ENCODE measurements at places on chromosomes 4 and X.

DNA sequence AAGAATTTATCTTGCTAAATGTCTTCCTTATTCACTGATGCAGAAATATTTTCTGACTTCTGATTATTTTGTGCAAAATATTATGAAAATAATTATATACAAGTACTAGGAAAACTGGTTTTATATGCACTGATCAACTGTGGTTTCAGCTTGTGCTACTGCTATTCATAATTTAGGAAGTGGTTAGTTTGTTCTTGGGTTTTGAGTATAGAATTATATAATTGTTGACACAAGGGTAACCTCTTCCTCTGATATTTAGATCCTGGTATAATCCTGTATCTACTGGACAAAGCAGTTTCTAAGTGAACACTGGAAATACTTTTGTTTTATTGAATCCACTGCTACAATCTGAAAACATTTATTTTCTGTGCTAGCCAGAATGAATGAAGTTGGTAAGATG is 182.8 kb downstream of the PDGFC start:
- DNase-seq: no peak

DNA sequence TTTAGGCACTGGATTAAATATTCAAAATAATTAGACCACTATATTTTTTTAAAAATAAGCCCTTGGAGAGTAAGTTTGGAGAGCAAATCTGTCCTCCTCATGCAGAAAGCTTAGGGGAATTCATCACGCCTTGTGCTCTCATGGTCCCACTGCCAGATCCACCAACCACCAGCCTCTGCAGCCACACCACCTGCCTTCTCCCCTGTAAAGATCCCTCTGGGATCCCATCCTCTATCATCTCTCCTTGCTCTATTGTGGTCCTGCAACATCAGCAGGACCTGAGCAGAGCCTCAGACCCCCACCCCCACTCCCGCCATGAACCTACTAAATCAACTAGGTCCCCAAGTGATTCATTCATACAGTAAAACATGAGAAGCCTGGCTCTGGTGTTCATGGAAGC is 482.6 kb upstream of the GALNT7 start:
- DNase-seq: no peak

GRCh38 chr4:45036677-45037076 is 310.3 kb upstream of the GNPDA2 start:
- DNase-seq: no peak

DNA sequence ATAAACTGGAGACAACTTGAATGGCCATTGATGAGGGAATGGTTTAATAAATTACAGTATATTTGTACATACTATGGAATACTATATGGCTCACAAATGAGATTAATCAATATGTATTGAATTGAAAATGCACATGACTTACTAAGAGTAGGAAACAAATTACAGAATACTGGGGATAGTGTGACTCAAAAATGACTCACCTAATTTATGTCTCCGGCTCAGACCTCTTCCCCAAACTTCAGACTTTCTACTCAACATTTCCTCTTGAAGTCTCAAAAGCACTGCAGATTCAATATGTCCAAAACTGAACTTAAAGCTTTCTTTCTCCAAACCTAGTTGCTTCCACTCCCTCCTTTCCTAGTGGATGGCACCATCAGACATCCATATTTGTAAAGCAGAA is 28.8 kb upstream of the GRIA3 start:
- DNase-seq: no peak

GRCh38 chr4:111018216-111018615 is 395.3 kb upstream of the PITX2 start:
- DNase-seq: no peak

DNA sequence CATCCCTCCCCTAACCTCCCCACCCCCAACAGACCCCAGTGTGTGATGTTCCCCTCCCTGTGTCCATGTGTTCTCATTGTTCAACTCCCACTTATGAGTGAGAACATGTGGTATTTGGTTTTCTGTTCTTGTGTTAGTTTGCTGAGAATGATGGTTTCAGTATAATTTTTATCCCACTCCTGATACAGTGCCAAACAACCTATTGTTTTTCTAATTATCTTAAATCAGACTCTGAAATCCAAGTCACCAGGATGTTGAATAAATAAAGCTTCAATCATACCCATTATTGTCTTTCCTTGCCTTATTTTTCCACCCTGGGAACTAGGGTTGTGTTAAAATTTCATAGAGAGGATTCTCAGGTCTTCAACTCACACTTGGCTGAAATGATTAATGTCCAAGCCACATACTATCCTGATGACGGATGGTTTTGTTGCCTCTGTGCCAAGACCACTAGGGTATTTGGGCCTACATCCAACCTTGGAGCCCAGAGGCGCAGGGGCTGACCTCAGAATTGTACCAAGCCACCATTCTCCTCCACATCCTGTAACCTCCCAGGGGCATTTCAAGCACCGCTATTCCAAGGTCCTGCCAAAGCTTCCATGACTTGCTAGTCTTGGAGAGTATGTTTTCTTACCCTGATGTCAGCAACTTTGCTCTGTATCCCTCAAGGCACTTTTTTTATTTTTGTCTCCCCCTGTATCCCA is 332.4 kb downstream of the ARHGAP24 start:
- DNase-seq: no peak

DNA sequence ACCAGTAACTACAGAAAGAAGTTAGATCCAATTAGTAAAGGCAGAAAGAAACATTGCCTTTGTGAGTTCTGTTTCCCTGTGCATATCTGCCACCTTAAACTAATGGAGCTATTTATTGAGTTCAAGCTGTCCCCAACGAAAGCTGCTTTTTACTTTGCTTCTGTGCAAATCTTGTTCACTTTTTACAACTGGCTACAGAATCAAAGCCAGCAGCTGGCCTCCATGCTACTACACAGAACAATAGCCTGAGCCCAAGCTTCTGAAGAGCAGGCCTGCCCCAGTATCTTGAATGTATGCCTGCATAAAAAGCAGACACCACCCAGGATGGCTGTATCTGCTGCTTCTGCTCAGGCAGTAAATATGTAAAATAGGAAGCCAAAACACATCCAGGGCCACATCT is 28.1 kb downstream of the ANK2 start:
- DNase-seq: no peak

DNA sequence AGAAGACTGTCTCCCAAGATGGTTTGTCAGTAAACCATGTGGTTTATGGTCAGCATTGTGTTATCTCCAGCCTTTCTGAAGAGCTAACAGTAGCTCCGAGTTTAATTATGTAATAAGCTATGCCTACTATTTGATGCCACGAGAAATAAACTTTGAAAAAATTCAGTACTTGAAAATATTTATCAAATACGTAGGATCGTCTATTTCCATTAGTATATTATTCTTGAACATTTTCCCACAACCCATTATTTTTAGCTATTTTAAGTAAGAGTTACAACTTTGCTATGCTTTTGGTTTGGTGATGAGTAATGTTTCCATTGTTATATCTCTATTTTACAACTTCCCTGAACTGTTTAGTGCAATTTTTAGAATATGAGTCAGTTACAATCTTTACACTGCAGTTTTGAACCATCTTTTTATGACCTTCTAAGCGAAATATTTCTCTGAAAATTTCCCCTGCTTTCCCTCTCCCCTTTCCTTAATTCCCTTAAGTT is 44.5 kb upstream of the TRIM2 start:
- DNase-seq: no peak

DNA sequence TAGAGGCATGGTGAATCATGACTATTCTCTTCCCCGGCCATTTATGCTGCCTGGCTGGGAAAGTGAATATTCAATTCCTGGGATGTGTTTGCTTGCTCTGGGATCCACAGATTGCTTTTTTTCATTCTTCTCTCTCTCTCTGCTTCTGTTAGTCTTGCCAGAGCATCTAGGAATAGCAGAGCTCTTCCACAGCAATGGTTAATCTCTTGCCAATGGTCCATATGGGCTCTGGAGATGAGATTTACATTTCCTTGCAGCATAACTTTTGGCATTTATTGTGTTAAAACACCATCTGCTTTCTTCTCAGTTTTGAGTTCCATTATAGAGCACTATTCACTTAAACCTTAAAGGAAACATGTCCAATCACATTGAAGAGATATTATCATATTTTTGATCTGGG is 59.2 kb upstream of the GUCY1A1 start:
- DNase-seq: no peak

GRCh38 chr4:145480257-145480656 is 1.4 kb upstream of the SMAD1 start:
- DNase-seq: no peak

- no peak for DNase-seq
These were observed 681 bp downstream of the EXOC1 start for GRCh38 chr4:55854129-55854528.
